NCI-H460 (cell line): ENCODE measurements at places on chromosomes 5 and 9.

GRCh38 chr9:34242830-34243229, 64.0 kb downstream of the UBAP1 start:
- DNase-seq, result no peak

DNA sequence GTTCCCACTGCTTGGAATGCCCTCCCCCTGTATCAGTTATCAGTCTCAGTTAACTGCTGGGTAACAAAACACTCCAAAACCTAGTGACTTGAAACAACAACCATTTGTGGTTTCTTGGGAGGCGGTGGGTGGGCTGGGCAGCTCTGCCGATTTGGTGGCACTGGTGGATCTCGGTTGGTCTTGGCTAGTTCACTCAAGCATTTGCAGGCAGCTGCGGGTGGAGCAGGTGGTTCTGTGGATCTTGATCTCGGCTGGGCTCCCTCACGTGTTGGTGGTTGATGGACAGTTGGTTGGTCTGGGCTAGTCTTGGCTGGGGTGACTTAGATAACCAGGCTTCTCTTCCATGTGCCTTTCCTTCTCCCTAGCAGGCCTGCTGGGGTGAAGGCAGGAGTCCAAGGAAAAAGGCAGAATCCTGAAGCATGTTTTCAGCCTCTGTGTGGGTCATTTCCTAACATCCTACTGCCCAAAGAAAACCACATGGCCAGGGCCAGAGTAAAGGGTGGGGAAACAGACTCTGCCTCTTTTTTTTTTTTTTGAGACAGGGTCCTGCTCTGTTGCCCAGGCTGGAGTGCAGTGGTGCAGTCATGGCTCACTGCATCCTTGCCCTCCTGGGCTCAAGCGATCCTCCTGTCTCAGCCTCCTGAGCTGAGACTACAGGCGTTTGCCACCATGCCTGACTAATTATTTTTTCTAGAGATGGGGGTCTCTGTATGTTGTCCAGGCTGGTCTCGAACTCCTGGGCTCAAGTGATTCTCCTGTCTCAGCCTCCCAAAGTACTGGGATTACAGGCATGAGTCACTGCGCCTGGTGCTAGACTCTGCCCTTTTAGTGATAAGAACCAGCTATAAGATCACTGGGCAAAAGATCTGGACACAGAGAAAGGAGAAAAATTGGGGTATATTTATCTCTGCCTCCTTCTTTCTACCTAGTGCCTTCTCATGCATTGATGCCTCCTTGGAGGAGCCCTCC, 183.7 kb downstream of the RGS3 start:
- DNase-seq, result no peak

DNA sequence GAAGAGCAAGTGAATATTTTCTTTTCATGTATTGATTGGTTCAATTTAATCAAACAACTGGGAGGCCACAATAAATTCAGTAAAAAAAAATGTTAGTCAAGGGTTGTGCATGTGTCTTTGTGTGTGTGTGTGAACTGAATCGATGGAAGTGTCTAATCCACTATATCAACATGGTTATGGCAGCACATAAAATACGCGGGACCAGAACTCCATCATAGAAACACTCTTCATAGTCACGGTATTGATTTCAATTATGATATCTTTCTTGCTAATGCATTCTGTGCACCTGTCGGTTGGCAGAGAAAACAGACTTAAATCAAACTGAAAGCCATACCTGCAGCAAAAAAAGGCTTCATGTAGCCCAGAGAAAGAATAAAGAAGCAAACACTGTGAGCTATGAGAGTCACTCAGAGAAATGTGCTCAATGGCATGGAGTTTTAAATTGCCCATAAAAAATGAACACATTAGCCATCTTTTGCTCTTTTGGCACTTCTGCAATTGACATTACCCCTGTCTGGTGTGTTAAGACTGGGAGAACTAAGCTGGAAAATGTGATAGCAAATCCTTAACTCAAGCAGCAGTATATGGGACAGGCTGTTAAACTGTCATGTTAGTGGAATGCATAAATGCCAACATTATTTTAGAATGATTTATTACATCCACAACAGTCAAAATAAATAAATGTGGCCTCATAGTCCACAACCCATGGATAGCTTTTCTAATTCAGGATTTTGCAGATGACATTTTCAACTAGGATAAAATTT, 642.4 kb upstream of the C9orf72 start:
- DNase-seq, result no peak

DNA sequence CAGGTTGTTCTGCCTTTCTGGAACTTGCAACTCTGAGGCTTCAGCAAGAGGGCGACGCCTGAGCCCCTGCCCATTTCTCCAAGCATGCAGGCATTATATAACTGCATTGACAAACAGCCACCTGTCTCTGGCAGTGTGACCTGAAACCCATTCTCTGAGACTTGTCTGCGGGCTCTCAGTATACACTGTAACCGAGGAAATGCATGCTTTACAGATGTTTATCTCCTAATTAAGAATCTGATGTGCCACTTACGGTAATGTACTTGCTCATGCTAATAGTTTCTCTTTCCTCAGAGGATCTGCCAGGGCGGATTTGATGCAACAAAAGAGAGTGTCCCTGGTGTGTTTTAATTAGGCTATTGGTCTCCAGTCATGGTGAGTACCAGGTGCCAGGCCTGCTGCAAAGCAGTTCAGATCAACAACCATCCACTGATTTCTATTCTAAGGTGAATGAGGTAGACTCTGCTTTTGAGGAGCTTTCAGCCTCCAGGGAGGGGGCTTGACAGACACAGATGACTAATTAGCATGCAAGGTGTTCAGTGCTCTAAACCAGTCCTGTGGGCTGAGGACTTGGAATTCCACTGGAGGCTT, 593.7 kb upstream of the KLF4 start:
- no peak for DNase-seq

GRCh38 chr5:176955895-176956294, 50.7 kb downstream of the UIMC1 start:
- DNase-seq, result no peak

GRCh38 chr9:33304362-33304761, 14.0 kb downstream of the NFX1 start:
- DNase-seq, result no peak

GRCh38 chr5:139389701-139390638, at the start of gene MZB1:
Gene MZB1 (minus strand): TSS chr5:139389913. CDS start chr5:139389856, 57 bp downstream.
- no peak for DNase-seq

- DNase-seq, result no peak
These were observed 80.7 kb downstream of the TSSK1B start for GRCh38 chr5:113354055-113354454.

GRCh38 chr9:129125478-129125877, 14.3 kb downstream of the PTPA start:
- no peak for DNase-seq

GRCh38 chr9:93815135-93815534, 140.0 kb downstream of the BARX1 start:
- no peak for DNase-seq

DNA sequence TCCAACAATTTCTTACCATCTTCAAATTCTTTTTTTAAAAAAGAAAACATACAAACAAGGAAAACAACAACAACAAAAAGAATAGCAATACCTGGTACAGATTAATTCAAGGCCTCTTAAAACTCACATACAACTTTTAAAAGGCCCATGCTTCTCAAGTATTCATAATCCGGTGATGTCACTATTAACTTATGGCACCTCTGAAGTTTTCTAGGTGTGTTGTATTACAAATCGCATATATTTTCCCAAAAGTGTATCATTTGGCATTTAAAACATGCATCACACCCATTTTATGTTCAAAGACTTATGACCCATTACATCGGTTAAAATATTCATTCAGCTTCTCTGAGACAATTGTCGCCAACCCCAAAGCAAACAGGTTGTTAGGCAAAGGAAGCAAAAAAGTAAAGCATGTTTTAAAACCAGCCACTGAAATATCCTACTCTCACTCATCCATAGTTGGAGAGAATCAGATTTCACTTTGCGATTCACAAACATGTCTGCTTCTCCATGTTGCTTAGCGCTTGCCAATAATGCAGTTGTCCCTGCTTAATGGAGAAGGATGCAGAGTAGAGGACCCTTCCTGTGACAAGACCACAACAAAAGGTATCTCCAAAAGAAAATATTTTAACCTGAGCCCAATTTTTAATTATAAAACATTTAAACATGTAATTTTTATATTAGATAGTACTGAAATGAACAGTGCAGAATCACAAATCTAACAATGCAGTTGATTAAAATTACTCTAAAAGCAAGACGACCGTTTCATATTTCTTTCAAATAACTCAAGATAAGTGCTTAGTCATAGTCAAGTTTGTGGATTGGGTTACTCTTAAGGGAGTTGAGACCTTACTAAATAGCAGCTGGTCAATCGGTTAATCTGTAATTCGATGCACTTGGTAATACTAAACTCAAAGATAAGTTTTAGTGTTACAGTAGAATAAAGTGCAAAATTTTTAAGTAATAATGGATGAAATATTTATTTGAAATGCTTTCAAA, 1.6 kb downstream of the SKP1 start:
- DNase-seq, result no peak

DNA sequence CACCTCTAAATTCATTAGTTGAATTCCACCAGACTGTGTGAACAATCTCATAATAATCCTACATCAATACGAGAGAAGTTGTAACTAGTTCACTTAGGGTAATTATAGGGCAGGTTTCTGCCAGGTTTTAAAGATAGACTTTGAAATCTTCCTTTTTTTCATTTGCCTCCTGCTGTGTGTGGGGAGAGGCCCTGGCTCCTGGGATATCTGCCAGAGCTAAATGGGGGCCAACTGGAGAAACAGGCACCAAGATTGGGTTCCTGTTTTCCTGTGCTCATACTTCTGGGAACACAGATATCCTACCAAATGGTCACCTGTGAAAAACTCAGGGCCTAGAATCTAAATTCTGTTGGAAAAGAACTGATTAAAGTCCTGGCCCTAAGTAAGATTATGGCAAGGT, 42.3 kb downstream of the SH3RF2 start:
- DNase-seq, result no peak
